ENCODE measurements at places on chromosomes 7 and 10.

DNA sequence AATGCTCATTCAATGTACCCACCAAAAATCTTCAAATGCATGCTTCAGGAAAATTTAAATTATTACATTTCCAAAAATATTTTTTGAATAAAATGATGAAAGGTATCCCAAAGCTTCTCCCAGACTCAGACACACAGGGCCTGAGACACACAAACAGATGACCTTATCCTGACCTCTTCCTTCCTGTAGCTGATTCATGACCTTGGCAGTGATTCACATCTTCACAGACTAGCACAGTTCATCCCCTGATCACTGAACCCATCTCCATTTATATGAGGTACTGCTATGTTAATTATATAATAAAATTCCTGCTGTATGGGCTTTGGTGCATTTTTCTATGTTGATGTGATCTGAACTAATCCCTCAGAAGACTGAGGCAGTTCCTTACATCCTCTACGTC is 265.0 kb upstream of the GLI3 start:
- no peak for DNase-seq

GRCh38 chr10:11173042-11173441 is 155.4 kb downstream of the CELF2 start:
- DNase-seq = no peak

DNA sequence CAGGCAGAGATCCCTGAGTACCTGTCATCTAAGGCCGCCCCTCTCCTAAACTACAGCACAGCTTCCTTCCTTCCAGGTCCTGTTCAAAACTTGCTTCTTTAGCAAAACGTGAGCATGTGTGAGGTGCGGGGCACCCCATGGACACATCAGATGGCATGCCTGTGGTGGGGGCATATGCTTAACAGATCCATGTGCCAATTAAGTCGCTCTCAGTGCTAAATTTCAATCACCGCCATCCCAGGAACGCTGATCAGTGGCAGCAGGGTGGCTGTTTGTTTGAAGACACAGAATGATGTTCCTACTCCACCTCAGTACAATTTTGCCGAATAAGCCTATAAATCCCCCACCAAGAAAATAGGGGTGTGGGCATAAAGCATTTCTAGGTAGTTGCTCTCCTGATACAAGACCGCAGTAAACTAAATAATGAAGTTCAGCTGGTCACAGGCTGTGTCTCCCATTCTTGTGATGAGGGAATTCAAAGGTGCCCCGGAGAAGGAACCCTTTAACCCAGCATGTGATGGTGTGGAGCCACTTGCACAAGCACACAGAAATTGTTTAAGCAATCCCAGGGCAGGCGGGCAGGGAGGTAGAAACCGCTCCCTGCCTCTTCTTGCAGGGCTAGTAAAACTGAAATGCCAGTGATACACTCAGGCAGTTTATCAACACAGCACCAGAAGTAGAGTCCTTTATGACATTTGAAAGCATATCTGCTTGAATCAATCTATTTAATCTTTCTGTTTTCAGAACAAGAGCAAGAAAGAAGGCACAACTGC is 205.7 kb downstream of the SORCS1 start:
- DNase-seq = no peak

- no peak for DNase-seq
These were observed 1260.9 kb upstream of the SORCS1 start for GRCh38 chr10:108425283-108425964.

DNA sequence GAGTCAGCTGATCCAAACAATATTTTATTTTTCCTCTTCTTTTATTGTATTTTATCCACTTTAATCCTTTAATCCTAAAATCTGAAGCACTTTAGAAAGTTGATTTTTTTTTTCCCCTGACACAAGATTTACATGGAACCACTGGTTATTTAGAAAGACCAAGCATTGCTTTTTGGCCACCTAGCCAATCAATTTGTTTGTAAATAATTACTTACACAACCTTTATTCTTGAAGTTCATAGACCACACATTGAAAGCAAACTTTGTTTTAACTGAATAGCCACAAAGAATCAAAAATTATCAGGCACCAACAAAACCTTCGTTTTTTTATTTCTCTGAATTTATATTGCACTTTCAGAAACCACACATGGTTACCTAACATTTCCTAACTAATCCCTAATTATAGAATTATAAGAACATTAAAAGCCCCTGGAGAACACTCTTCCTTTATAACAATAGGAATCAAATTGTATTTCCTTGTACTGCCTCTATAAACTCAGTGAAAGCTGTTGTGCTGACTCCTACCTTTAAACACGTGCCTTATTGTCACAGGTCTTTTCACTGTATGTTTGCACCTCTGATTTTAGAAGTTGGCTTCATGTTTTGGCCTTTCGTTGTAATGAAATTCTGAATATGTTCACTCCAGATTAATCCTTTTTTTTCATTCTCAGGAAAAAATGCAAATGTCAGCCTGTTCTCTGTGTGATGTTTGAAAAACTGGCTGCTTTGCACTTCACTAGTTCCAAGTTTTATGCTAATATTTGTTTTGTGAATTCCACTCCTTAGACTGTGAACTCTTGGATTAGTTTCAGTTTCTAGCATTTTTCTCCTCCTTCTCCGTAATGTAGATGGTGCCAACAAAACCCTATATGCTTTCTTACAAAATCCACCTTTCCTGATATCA is 1511.9 kb downstream of the REEP3 start:
- DNase-seq = no peak

- DNase-seq = no peak
These were observed 1.0 kb downstream of the ATE1 start for GRCh38 chr10:121926671-121927317.

- peak; percentile 50 for DNase-seq
These were observed 54.3 kb downstream of the CLIP2 start for GRCh38 chr7:74343281-74344131.

GRCh38 chr7:134789967-134790685 is 10.7 kb downstream of the CALD1 start:
- no peak for DNase-seq

DNA sequence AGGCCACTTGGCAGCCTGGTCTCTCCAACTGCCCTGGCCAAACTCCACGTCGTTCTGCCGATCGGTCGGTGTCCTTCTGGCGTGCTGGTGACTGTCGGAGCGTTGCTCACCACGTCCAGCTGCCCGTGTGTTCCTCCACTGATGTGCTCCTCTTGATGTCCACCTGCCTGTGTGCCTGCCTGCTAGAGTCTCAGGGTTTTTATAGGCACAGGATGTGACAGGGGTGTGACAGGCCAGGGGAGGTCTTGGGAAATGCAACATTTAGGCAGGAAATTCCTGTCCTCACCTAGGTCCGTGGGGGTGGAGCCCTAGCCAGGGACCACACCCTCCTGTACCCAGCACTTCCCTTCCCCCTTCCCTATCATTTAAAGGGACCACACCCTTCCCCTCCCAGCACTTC is 25.2 kb upstream of the CFAP46 start:
- DNase-seq = no peak

DNA sequence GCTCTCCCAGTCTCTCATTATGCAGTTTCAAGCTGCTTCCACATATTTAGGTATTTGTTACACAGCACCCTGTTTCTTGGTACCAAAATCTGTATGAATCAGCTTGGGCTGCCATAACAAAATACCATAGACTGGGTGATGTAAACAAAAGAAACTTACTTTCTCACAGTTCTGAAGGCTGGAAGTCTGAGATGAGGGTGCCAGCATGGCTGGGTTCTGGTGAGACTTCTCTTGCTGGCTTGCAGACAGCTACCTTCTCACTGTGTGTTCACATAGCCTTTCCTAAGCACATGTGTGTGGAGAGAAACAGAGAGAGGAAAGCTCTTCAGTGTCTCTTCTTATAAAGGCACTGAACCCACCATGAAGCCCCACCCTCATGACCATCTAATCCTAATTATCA is 15.7 kb upstream of the CBLL1 start:
- no peak for DNase-seq

GRCh38 chr7:135239263-135239662 is 5.6 kb downstream of the STRA8 start:
- no peak for DNase-seq

DNA sequence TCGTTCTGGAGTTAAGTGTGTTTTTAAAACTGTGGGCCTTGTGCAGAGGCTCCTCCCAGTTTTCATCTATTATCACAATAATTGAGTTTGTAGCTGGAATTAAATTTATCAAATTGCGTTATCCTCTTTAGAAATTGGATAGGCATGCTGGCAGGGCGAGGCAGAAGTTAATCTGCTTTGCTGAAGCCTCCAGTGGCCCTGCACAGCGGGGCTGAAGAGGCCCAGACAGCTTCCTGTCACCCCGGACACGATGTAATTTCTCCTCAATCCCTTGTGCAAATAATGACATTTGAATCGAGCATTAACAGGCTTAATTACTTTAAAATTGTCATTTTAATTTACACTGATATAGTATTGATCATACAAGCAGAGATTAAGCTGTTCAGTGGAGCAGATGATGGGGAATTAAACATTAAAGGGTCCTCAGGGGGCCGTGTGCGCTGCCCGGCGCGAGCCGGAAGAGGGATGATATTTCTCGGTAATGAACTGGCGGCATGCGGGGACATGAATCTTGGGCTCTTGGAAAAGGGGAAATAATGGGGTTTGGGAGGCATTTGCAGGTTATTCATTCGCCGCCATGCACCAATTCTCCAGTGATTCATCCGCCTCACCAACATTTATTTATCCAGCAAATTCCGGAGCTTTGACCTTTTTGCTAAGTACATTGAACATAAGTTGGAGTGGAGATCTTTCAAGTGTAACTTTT is 118.5 kb downstream of the NKX6-2 start:
- peak; percentile 90 for DNase-seq

GRCh38 chr7:30389791-30390190 is 88.8 kb downstream of the NOD1 start:
- no peak for DNase-seq

DNA sequence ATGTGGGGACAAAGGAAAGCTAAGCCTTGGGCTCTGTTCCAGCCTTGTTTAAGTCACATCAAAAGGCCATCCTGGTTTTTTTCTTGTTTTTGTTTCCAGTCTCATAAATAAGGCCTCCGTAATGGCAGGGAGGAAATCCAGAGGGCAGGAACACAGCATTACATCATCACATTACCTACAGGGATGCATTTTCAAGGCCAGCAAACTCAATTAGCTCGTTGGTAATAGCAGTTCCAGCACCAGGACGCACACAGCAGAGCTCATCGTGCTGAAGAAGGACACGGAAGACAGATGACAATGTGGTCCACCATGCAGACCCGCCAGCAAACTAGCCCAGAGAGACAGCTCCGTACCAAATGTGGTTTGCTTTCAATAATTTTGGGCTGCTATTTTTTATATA is 1209.2 kb downstream of the TYW1 start:
- no peak for DNase-seq

DNA sequence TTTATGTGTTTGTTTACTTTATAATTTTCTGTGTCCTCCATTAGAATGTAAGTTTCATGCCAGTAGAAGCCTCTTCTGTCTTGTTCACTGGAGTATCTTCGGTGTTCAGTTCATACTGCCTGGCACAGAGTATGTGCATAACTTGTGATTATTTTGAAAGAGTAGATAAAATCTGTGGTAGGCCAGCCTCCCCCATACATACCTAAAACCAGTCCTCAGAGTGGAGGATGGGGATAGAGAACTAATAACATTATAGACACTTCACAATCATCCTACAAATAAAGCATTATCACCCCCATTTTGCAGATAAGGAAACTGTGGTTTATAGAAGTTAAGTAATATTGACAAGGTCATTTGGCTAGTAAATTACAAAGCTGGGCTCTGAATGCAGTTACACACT is 28.0 kb downstream of the VIM start:
- DNase-seq = no peak

GRCh38 chr7:20542594-20542993 is 72.9 kb upstream of the ABCB5 start:
- DNase-seq = no peak

DNA sequence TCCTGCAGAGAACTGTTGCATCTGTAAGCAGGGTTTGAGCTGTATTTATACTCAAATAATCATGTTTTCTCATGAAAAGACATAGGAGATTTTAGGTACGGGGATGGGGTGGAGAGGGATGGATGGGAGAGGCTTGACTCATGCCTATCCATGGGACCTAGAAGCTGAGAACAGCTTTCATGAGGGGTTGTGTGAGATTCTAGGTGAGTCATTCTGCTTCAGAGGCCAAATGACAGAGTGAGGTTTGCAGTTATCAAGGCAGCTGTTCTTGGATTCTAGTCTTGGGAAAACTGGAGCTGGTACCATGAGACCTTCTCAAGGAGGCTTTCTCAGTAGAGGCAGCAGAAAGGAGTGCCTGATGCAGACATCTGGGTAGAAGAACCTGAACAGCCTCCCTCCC is 746.9 kb downstream of the TYW1 start:
- DNase-seq = no peak
